ENCODE measurements at places on chromosomes 2 and 18.

DNA sequence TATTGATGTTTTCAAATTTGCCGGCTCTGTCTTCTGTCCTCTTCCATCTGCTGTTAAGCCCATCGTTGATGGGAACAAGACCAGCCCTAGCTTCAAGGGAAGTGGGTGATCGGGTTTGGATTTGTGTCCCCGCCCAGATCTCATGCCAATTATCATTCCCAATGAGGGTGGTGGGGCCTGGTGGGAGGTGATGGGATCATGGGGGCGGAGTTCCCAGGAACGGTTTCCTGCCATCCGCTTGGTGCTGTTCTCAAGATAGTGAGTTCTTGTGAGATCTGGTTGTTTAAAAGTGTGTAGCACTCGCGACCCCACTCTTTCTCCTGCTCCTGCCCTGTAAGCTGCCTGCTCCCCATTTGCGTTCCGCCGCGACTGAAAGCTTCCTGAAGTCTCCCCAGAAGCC lies 9.5 kb downstream of the ASB18 start:
- DNase-seq, result no peak

DNA sequence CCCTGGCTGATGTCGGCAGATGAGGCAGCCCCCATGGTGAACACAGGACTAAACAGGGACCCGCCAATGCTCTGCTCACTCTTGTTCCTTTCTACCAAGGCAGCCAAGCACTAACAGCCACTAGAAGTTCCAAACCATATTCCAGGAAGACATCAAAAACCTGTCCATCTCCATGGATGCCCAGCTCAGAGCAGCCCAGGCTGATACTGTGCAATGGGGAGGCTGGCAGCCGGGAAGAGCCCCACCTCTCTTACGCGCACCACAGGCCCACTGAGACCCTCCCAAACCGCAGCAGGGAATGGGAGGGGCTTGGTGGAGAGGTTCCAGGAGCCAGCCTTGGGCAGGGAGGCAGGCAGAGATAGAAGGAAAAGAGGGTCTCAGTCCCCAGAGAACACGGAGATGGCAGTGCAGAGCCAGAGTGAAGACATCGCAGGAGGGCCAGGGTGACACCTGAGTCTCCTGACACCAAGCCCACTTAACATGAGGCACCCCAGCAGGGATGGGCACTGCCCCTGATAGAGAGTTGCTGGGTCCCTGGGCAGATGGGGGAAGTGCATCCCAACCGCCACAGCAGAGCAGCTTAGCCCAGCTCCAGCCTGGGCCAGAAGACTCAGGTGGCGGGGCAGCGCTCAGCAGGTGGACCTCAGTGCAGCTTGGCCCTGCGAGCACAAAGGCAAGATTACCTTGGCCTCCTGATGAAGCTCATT lies 3.4 kb downstream of the HS6ST1 start:
- DNase-seq, result peak; percentile 39

DNA sequence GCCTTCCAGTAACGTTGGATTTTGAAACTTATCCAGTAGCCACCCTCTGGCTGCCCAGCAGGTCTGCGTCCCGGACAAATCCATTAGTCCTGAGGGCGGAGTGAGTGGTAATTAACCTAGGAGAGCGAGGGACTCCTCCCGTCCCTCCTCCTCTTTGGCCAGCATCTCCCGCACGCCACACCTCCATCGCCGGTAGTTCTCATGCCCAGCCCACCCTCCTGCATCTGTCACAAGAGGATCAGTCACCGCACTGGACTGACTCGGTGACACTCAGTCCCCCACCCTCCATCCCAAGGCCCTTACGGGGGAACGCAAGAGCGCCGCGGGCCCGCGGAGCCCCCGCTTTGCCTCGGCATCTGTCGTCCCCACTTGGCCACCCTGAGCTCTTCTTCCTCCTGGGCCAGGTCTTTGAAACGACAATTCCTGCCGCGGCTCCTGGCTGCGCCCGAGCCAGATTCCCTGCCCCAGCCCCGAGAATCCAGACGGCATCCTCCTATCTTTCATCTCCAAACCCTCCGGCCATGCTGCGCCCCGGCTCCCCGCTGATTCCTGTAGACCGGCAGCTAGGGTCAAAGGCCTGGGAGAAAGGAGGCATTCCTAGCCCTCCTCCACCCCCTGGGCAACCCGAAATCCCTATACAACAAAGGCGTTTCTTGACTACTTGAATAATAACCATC lies 77.5 kb downstream of the EIF2AK3 start:
- no peak for DNase-seq

DNA sequence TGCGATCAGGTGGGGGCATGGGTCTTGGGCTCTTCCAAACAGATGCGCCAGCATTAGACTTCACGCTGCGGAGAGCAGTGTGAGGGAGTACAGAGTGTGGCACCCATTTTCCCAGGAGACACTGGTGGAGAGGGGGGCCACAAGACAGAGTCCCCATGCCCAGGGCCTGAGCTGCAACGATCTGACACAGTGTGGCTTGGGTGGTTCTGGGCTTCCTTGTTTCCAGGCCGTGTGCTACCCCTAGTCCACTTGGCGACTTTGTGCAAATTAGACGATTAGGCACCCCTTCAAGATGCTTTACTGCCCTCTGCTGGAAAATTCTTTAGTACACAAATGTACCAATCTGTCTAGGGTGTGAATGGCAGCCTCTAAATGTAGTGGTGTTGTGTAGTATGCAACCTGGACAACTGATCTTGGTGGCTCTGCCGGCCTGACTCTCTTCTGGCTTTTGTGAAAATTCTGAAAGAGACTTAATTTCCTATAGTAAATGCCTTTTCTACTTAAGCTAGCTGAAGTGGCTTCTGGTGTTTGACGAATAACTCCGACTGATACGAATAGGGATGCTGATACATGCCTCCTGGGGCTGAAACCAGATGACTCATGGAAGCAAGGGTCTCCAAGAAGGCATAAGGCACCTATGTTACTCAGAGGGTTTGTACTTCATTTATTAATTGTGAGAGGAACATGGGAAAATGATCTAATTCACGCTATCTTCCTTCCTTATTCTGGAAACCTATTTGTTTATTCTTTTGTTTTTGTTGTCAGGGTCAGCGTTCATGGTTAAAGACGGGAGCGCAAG lies 92.3 kb upstream of the SMAD2 start:
- no peak for DNase-seq

- no peak for DNase-seq
Measured at GRCh38 chr2:157804355-157804754, 71.8 kb downstream of the ACVR1 start.

DNA sequence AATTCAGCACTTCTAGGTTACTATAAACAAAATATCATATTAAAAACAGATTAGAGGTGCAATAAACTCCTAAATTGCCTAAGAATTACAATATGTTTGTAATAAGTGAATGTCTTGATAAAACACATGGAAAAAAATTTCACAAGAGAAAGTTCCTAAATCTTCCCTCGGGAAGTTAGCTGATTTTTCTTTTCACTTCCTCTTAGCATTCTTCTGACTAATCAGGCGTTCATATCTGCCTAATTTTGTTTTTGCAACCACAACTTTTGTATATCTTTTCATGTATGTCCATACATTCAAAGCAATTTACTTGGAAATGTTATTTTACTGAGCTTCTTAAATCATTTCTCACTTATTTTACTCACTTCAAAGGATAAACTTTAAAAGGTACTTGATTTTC lies 88.5 kb downstream of the RTTN start:
- no peak for DNase-seq

- no peak for DNase-seq
Measured at GRCh38 chr2:104405623-104406022, 448.3 kb upstream of the POU3F3 start.

GRCh38 chr2:147509821-147510220 lies 335.0 kb upstream of the ACVR2A start:
- no peak for DNase-seq

DNA sequence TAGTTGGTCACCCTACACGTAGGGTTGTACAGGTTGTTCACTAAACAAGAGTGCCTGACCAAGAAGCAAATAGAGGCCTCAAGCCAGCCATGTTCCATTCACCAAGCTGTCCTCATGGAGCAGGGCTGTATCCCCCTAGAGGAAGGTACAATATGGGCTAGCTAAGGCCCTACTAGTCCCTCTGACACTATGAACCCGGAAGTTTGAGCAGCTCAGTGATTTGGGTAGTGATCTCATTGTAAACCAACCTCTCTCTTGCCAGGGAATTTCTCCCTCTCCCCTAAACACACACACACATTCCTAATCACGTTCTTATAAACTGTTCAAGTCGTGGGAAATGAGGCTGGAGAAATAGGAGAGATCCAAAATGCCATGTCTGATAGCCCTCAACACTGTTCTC lies 6.7 kb upstream of the CYS1 start:
- no peak for DNase-seq

DNA sequence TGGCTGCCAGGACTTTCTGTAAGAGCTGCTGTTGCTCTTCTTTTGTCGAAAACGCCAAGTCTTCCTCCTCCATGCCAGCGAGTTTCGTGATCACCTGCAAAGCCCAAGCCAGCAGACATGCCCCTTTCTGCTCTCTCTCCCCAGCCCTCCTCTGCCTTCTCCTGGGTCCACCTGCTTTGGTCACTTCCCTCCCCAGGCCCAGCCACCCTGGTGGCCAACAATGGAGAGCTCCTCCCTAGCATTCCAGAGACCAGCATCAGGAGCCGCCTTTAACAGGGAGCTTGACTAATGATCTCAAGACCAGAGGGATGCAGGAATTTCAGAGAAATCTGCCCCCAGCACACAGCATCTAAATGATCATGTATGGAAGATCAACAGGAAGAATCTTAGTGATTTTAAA lies 34.6 kb downstream of the ERCC3 start:
- no peak for DNase-seq

DNA sequence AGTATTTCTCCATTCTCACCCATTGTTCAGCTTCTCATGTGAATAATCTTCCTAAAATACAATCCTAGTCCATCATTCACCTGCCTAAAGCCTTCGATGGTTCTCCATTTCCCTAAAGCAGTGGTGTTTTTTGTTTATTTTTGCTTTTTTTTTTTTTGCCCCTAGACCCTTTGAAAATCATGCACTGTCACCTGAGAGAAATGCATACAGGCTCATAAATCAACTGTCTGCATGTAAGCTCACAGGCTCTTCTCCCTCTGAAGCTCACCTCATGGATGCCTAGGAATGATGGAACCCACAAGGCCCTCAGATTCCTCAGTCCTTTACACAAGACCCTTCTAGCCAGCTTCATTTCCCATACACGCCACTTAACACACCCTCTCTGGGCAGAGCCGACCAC lies 31.5 kb downstream of the B4GALT6 start:
- DNase-seq, result no peak

GRCh38 chr2:70719231-70719630 lies 48.8 kb downstream of the ADD2 start:
- no peak for DNase-seq

DNA sequence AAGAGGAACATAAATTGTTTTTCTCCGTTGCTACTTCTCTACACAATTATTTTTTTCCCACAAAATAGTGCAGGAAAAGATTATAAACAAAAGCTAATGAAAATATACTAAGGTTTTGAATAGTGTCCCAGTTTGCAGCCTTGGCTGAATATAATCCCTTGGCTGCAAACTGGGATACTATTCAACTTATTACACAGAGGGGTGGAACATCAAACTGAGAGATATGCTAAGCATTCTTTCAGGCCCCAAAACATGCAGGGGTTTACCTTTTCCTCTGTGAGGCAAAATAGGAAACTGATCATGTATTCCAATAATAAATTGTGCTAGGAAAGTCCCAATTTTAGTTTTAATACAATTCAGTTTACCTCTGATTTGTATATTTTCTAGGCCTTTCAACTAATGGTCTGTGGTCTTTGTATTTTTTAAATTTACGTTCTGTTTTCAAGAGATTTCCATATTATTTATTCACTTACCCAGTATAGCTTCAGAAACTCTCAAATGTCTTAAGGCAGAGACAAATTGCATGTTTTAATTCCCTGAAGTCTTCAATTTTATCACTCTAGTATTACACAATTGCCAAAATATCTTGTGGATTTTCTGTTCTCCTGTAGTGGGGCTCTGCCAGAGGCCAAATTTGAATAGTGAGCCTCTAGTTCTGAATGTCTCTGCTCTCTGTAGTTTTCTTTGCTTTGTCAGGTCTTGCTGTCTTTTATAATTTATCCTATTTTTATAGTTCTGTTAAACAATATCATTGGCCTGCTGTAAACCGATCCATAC lies 63.9 kb downstream of the PPP1R1C start:
- DNase-seq, result no peak

DNA sequence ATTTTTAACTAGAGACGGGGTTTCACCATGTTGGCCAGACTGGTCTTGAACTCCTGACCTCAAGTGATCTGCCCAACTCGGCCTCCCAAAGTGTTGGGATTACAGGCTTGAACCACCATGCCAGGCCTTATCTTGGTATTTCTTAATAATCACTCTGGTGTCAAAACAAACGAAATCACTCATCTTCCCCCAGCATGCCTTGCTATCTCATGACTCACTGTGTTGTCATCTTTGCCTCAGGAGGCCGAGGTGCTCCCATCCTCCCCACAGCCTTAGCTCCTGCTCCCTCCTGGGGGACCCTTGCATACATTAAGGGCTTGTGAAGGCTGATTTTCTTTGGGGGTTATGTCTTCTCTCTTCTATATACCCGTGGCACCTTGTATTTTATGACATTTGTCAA lies 250.1 kb upstream of the DPP10 start:
- DNase-seq, result no peak

GRCh38 chr2:181457741-181458425 lies 697 bp downstream of the ITGA4 start:
- DNase-seq, result peak; percentile 46

DNA sequence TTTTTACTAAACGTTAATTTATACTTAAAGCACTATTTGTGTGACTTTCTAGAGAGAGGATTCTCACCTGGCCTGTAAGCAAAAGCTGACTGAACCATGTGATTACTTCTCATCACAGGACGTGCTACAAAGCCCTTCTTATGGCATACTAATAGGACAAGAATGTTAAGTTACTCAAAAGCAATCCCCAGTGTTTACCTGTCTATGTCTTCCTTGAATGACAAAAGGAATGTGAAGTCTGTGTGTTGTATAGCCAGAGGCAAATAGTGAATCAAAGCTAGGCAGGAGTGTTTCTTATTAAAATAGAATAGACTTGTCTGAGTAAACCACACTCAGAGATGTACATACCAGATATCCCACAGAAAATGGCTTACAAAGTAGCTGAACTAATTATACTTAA lies 1465.5 kb downstream of the SUCLG1 start:
- no peak for DNase-seq

DNA sequence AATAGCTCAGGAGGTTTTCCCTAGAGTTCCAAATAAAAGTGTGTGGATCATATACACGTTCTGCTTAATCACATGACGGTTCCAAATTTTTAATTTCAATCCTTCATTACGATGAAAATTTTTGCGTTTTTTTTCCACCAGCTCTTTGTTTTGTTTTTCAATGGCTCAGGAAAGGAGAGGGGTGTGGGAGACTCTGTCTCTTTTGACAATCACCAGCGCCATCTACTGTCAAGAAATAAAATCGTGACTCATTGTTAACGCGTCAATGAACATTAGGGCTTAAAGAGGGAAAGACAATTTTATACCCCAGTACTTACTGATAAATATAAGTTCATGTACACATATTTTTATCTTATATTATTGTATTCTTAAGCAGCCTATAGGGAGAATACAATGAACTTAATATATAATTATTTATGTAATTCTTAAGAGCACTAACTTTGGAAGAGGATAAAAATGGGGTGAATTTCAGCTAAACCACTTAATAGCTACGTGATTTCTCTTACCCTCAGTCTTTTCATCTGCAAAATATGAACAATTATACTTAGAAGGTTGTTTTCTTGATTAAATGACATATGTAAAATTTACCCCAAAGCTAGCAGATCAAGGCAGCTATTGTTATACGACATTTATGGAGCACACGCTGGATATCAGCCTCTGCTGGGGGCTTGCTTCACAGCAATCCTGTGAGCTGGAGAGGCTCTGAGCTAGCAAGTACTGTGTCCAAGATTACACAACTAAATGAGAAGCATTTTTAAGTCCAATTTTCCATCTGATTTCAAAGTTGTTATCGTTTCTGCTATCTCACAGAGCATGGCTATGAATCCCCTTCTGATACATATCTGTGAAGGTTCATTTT lies 47.4 kb upstream of the RMDN2 start:
- no peak for DNase-seq
